Foreskin fibroblast (primary cell): ENCODE measurements at places on chromosomes 5 and 9.

DNA sequence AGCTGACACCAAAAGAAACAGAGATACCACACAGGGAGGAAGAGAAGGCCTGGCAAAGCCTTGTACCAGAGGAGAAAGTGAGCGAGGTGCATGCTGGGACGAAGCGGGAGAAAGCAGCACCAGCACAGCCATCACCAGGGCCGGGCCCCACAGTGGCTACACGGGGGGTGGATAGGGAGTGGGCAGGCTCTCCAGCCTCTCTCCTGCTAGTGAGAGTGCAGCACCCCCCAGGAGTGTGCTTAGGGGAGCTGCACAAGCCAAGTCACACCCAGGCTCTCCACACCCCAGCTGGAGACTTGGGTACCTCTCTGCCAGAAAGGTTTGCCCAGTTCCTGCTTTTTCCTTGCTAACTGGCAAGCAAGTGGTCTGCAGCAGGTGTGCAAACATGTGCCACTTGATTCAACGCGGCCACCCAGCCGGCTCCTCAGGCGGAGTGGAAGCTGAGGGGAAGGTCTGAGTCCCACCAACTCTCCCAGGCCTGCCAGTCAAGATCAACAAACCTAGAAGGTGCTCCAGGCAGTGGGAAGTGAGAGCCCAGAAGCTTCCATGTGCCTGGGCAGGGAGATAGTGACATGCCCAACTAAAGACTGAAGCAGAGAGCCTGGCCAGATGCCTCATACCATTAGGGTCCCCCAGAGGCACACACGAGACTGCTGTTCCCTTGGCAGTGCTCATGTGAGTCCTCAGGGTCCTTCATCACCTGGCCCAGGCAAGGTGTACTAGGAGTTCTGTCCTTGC, 39.9 kb downstream of the BICD2 start:
- DNase-seq = no peak

- DNase-seq = no peak
Measured at GRCh38 chr9:134361843-134362414, 35.7 kb downstream of the RXRA start.

- no peak for DNase-seq
Measured at GRCh38 chr5:169242849-169243186, 58.1 kb downstream of the SLIT3 start.

- DNase-seq = no peak
Measured at GRCh38 chr5:113022661-113023060, 46.1 kb downstream of the DCP2 start.

DNA sequence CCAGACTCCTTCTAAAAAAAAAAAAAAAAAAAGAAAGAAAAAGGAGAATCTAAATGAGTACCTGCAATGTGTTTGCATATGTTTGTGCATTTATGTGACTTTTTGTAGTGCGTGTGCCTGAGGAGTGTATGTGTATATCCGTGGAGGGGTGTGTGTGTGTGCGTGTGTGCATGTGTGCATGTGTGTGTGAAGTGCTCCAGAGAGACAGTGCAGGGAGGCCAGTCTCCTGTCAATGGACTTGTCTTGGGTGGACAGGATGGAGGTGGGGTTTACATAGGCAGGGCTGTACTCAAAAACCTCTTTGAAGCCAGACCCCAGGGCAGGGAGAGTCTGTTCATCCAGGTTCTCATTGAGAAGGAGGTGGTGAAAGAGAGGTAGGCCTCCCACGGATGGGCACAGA, 87.1 kb upstream of the MVB12B start:
- no peak for DNase-seq

DNA sequence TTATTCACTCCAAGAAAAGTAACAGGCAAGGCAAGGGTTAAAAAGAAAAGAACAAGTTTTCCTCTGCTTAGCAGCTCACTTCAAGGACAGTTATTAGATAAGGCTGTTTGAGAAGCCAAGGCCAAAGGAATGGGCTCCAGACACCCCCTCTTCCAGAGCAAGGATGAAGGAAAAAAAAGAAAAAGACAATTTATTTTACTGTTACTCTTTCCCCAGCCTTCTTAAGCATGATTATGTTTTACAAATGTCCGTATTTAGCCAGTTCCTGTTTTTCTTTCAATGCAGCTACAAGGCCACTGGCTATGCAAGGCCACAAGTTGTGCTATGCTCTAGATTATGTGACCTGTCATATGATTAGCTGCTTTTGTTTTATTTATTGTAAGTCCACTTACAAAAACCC, 106.5 kb upstream of the SIMC1 start:
- no peak for DNase-seq

- no peak for DNase-seq
Measured at GRCh38 chr9:135667463-135668001, 4.4 kb downstream of the LCN9 start.

GRCh38 chr5:180607861-180608571, 16.7 kb upstream of the SCGB3A1 start:
- no peak for DNase-seq

GRCh38 chr5:5217371-5217770, 77.2 kb downstream of the ADAMTS16 start:
- no peak for DNase-seq

DNA sequence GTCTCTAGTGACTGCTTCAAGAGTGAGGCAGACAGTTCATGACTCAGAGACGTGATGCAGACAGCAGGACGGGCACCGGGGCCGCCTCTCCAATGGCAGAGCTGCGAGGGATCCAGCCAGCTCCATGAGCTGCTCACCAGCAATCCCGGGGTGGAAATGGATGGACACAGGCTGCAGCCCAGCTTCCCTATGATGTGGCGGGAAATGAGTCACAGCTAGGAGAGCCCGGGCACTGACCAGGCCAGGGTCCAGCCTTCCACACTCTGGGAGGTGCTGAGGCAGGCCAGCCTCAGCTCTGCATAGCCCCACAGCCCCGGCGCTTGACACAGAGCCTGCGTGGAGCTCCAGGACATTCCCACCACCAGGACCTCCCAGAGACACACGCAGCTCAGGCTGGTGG, 244.8 kb upstream of the IRX2 start:
- no peak for DNase-seq

- peak; percentile 16 for DNase-seq
Measured at GRCh38 chr5:113000466-113000865, 23.9 kb downstream of the DCP2 start.

GRCh38 chr9:87604886-87605588, 107.4 kb downstream of the DAPK1 start:
- DNase-seq = no peak

GRCh38 chr5:73728493-73729273, 102.7 kb downstream of the ARHGEF28 start:
- no peak for DNase-seq

GRCh38 chr5:15008476-15008875, 136.9 kb upstream of the ANKH start:
- peak; percentile 98 for DNase-seq

DNA sequence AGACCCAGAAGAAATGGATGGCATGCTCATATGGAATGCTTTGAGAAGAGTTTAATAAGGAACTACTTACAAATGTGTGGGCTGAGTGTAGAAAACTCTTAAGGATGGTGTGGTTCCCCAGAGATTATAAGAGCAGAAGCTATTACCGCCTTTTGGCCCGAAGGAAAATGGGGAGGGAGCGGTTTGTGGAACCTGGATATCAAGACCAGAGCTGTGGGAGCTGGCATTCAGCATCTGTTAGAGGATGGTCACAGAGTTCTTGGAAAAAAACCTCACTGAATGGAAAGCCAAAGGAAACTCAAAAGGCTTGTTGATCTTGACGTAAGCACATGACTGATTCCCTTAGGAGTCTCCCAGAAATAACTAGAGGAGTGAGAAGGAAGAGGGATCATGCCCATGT, 151.0 kb downstream of the PJA2 start:
- no peak for DNase-seq

GRCh38 chr9:126431077-126431742, 104.6 kb downstream of the MVB12B start:
- no peak for DNase-seq

GRCh38 chr5:10451137-10451824, 9.6 kb downstream of the ROPN1L start:
- no peak for DNase-seq

DNA sequence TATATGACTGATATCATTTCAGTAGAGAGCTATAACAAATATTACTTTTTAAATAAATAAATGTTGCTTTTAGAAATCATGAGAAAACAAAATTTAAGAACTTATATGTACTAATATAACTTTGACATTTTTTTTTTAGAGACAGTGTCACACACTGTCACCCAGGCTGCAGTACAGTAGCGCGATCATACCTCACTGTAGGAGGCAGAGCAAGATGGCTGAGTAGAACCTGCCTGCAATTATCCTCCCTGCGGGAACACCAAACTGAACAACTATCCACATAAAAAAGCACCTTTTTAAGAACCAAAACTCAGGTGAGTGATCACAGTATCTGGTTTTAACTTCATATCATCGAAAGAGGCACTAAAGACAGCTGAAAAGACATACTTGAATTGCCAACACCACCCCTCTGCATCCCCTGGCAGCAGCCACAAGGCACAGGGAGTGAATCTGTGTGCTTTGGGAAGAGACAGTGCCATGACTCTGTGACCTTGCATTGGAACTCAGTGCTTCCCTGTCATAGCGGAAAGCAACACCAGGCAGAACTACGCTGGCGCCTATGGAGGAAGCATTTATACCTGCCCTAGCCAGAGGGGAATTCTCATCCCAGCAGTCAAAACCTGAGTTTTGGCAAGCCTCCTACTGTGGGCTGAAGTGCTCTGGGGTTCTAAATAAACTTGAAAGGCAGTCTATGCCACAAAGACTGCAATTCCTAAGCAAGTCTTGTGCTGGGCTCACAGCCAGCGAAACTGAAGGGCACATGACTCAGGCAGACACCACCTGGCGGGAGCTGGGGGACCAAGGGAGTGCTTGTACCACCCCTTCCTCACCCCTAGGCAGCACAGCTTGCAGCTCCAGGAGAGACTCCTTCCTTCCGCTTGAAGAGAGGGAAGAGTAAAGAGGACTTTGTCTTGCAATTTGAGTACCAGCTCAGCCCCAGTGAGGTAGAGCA, 142.7 kb downstream of the FBXL17 start:
- DNase-seq = no peak

GRCh38 chr9:131863306-131863896, 123.5 kb upstream of the RAPGEF1 start:
- DNase-seq = no peak

DNA sequence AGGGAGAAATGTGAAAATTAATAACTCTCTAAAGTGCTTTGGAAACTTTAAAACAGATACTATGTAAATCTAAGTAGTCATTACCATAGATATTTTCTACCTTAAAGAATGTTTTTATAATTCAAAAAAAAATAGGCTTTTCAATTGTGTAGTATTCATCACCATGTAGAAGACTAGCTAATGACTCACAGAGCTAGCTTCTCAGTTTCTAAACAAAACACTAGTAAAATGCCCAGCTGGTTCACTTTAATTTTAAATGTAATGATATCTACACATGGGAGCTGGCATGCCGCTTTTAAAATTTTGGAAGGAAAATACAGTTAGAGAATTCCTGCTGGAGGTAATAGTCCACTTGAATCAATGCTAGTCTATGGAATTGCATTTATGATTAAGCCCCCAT, 509.8 kb downstream of the CSNK1G3 start:
- DNase-seq = peak; percentile 28

GRCh38 chr9:14441976-14442651, 128.2 kb upstream of the NFIB start:
- no peak for DNase-seq

GRCh38 chr5:113503146-113503545, 10.3 kb upstream of the YTHDC2 start:
- no peak for DNase-seq

GRCh38 chr9:108620767-108621166, 235.0 kb downstream of the ACTL7B start:
- DNase-seq = peak; percentile 13

- no peak for DNase-seq
Measured at GRCh38 chr5:154095904-154096303, 57.1 kb downstream of the MFAP3 start.

DNA sequence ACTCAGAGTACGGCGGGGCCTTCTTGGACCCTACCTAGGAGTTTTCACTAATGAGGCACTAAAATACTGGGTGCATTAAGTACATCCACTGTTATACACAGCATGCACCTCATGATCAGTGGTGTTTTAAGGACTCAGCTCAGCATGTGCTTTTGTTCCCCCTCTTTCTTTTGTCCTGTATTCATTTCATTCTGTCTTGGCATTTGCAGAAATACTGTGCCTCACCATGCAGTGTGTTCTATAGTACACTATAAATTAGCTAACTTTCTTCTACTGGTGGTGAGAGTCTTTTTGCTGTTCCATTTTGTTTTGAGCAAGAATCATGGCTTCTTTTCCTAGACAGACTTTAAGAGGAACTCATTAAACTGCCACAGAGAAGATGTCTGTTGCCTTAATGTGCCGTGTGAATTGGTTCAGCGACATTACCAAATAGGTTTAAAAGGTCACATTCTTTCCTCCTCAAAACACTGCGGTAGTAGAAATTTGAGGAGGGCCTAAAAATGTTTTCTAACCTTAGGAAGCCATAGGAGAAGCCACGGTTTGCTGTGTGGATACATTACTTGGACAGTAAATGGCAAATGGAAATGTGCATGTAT, 276.6 kb downstream of the MAST4 start:
- DNase-seq = no peak

GRCh38 chr9:746661-747434, 94.6 kb upstream of the DMRT1 start:
- DNase-seq = no peak

GRCh38 chr5:176365351-176366231, at the start of gene ARL10:
ARL10 (plus strand) TSS chr5:176365487; CDS start chr5:176365564, 77 bp downstream.
- peak; percentile 84 for DNase-seq

- DNase-seq = no peak
Measured at GRCh38 chr9:115686069-115686468, 467.5 kb upstream of the PAPPA start.

GRCh38 chr9:14985419-14985818, 75.2 kb upstream of the FREM1 start:
- DNase-seq = peak; percentile 69

- DNase-seq = no peak
Measured at GRCh38 chr5:31161781-31162181, 31.7 kb upstream of the CDH6 start.

- DNase-seq = no peak
Measured at GRCh38 chr9:126625329-126626126, 11.8 kb downstream of the LMX1B start.
